B cell (primary cell): ENCODE measurements at places on chromosomes 3 and 15. TPM values are rescaled to one million over a fixed set of nuclear protein-coding genes. Genes with fewer than 3 reads are reported as not detected.

The NAALADL2 gene
- not detected in 2 replicates for polyA plus RNA-seq

The LYSMD2 gene
- 25.1 and 31.0 TPM in 2 replicates for polyA plus RNA-seq

The GAP43 gene
- polyA plus RNA-seq = 0.04 TPM in 1 of 2 replicates, not detected in the other

GRCh38 chr3:52231502-52232278, 6.2 kb upstream of the TLR9 start:
- H3K4me3 ChIP-seq = no peak overlapping the region
- DNase-seq = peak; percentile 89
- H3K27ac ChIP-seq = no peak overlapping the region
- H3K4me1 ChIP-seq = peaks cover 20% of the 10 kb centered on the region

DNA sequence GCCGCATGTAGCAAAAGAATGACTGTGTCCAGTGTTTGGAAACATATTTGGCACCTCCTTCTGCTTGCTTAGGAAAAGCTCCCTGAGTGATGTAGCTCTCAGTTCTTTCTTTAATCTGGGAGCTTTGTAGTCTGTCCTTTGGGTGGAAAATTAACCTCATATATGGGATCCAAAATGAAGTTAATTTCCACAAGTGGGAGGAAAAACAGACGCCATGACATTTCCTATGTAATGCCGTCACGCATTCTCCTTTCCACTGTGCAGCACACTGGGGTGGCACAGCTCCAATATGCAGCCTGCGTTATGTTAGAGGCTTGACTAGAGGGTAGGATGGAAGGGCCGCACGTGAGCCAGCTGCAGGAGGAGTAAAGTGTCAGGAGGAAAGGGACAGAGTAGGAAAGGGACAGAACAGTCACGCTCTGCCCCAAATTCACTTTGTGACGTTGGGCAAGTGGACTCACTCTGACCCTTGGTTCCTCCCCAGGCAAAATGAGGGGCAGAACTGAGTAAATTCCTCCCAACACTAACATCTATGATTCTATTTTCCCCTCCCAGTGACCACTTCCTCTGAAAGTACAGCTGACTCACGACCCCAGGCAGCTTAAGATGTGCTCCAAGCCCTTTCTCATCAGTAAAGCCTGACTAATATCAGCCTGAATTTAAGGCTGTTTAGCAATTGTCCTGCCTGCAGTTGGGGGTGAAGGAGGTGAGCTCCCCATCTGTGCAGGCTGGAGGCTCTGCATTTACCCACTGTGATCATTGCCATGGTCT, 176.5 kb upstream of the PFN2 start:
- DNase-seq = no peak
- no peaks in the 10 kb centered on the region for H3K4me1 ChIP-seq
- H3K27ac ChIP-seq = no peak overlapping the region
- no peak overlapping the region for H3K4me3 ChIP-seq
- H3K27me3 ChIP-seq = peaks cover 5% of the 10 kb centered on the region
- no peaks in the 10 kb centered on the region for H3K36me3 ChIP-seq
